ENCODE measurements at places on chromosomes 12 and 14.
A peak's percentile ranks its signal among the peaks of the same experiment; 100 is the strongest.

DNA sequence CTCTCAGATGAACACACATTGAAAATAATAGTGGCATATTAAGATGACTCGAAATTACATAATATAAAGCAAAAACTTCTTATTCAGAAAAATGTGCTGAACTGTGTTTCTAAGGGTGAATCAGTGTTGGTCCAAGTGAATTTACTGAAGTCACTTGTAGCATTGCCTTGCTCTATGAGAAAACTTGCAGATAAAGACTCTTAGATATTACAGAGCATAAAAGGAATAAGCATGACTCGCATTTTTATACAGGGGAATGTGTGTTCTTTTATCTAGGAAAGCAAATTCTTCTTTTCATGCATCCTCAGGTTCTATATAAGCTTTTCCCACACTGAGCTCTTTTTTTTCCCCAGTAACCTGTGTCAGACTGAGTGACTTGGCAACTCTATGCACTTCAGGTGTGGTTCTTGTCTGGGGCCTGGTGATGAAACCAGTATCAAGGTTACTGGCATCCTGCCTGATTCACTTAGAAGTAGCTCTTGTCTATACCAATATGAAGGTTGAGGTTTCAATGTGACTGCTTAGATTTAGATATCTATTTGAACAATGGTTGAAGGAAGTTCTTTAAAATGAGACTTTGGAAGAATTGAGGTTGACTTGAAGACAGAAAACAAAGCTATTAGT, 76.1 kb downstream of the OTOGL start:
- no peak for DNase-seq

- DNase-seq = no peak
Observed at GRCh38 chr14:77659831-77660230, 43.4 kb upstream of the SPTLC2 start.

DNA sequence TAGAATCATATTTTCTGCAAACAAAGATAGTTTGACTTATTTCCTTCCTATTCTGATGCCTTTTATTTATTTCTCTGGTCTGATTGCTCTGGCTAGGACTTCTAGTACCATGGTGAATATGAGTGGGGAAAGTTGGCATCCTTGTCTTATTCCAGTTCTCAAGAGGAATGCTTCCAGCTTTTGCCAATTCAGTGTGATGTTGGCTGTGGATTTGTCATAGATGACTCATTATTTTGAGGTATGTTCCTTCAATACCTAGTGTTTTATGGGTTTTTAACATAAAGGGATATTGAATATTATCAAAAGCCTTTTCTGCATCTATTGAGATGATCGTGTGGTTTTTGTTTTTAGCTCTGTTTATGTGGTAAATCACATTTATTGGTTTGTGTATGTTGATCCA, 139.4 kb upstream of the CNTN1 start:
- no peak for DNase-seq

DNA sequence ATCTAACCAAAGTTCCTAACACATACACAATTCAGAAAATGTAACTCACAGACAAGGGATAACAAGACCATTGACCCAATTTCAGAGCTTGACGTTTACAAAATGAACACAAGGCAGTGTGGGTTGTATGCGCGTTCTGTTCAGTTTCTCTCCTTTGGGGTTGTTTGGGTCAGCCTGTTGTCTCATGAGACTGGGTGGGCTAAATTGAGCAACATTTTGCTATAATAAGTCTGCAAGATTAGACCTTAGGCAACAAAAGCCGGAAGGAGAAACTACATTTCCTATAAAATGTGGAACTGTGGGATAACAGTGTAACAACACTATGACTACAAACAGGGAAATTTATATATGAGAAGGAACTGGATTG, 18.8 kb upstream of the LTA4H start:
- no peak for DNase-seq

- no peak for DNase-seq
Observed at GRCh38 chr14:36973806-36974442, 198.5 kb downstream of the SLC25A21 start.

DNA sequence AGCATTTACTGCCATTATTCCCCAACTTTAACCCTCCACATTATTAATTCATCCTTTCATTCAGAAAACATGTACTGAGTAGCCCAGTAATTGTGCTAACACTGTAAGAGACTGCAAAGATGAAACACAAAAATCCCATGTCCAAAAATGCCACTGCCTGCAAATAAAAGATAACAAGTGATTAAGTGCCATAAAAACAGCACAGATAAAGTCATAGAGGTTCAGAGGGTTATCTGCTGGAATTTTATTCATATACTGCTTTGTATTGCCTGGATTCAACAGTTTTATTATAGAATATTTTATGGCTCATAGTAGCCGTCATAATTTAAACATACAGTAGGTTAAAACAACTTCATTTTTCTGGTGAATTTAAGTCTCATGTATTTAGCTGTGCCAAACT, 177.9 kb downstream of the KICS2 start:
- no peak for DNase-seq

GRCh38 chr12:107684029-107684795, 1.4 kb upstream of the PWP1 start:
- no peak for DNase-seq

DNA sequence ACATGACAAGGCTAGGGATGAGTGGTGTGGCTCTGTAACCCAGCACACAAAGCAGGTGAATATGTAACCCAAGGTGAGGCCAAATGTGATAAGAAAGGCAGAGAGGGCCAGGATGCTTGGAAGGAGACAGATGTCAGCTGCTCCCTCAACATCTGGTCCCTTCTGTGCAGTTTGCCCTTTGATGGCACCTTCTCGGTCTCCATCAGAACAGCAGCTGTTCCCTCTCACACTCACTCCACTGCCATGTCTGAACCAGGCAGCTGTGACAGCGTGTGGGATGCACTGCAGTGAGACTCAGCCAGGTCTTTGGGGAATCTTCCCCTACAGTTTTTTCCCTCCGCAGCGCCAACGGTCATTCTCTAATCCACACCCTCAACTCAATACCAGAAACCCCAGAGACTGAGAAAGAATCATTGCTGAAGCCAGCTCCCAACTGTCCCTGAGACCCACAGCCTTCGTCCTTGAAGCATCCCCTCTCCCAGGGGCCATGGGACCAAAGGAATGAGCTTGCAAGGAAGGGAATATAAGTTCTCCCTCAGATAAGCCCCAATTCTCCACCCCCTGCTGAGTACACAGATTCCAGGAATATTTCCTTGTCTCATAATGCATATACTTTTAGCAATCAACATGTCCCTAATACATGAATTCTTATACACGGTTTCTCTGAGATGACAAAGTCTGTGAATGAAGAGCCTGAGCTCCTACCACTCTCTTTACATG, 230.0 kb downstream of the GLT1D1 start:
- DNase-seq = no peak

DNA sequence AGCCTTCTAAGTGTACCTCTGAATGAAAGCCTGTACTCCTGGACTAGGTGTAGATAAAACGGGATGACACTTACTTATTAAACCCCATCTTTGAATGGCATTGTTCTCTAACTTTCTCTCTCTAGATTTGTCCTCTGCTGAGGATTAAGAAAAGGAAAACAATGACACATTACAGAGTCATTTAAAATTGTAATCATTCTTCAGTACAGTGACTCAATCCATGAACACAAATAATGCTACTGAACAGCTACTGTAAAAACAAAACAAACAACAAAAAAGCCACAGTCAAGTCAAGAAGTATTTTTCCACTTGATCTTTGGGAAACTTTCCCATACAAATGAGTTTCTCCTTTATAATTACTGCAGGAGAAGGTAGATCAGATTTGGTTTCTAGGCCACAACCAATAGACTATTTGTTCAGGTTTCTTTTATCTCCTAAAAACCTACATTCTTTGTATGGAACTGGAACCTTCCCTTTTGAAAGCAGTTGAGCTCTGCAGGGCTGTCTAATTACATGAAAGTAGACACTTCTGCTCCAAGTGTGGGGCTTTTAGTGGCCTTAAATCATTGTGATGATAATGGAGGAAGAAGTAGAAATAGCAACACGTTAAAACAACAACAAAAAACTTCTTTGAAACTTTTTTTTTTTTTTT, 219.1 kb downstream of the ESR2 start:
- DNase-seq = no peak

- peak; percentile 65 for DNase-seq
Observed at GRCh38 chr14:46818147-46818546, 166.6 kb upstream of the RPL10L start.

DNA sequence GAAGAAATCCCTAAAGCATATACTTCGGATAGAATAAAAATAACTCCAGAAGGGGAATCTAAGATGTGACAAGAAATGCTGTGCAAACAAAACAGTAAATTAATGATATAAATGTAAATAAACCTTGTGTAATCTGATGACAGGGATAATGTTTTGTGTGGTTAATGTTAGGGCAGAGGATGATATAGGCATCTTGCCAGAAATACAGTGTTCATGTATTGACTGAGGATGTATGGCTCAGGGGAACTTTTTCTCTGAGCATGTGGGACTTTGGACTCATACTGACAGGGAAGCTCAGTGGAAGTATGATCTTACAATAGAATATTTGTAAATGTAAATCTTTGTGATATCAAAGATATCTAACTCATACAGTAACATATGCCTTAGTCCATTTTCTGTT, 420.2 kb downstream of the TMTC2 start:
- DNase-seq = no peak

GRCh38 chr14:102320671-102321455, 1.3 kb downstream of the ZNF839 start:
- no peak for DNase-seq

GRCh38 chr14:47226877-47227520, 448.4 kb downstream of the MDGA2 start:
- DNase-seq = no peak

DNA sequence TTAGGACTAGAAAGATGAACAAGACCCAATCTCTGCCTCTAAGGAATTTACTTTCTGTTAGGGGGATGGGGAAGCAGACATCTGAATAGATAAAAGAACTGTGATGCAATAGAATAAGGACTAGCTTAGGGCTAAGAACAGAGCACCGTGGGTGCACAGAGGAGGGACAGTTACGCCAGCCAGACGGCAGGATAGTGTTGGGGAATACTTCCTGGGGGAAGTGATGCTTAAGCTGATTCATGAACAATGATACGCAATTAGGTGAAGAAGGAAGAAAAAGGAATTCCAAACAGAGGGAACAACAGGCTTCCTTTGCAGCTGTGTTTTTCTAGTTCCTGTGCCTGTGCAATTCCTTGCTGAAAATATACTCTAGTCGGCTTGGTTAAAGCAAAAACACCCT, 501.1 kb downstream of the APAF1 start:
- DNase-seq = no peak

GRCh38 chr12:73863546-73863945, 674.1 kb upstream of the ATXN7L3B start:
- DNase-seq = no peak

- no peak for DNase-seq
Observed at GRCh38 chr12:127703026-127703425, 563.9 kb upstream of the TMEM132C start.

DNA sequence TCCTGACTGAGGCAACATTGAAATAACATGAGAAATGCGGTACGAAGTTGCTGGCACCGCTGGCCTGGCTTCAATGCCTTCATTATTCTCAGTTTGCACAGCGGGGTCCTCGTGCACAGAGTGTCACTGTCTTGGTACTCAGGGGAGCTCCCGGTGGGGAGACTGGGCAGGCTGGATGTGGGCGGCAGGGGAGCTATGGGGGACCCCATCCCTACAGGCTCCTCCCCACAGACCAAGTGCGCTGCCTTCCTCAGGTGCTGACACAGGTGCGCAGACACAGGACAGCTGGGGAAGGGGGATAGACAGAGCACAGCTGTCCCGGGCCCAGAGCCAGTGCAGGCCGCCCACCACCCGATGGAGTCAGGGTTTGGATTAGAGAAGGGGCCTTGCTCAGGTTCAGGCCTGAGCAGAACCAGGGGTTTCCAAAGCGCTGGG, 270.1 kb downstream of the ADGRD1 start:
- no peak for DNase-seq

Data from NCI-H1930 (cell line).